ENCODE measurements at places on chromosomes 2 and 18.

DNA sequence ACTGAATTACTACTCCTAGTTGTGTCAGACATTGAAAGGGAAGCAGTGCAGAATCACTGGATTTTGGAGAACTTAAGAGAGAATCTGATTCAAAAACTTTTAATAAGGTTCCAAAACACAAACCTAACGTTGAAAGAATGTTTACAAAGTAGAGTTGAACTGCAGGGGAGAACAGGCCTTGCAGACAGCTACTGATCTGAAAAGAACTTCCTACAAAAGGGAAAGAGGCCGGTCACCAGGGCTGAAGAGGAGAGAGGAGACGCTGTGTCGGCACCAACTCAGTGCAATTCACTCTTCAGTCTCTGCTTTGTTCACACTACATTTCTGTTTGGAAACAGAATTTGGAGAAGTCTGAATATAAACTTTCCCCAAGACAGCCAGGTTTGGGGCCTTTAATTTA is 124.0 kb downstream of the GAREM1 start:
- DNase-seq: no peak

- DNase-seq: peak; percentile 53
Measured at GRCh38 chr2:12931186-12931844, 214.6 kb downstream of the TRIB2 start.

- peak; percentile 90 for DNase-seq
Measured at GRCh38 chr2:70070542-70071268, 16.6 kb upstream of the PCBP1 start.

GRCh38 chr2:26136451-26136850 is 36.4 kb upstream of the GAREM2 start:
- DNase-seq: no peak

GRCh38 chr2:151251012-151251411 is 10.7 kb downstream of the RBM43 start:
- DNase-seq: no peak

- no peak for DNase-seq
Measured at GRCh38 chr18:22043837-22044236, 125.6 kb upstream of the GATA6 start.

- no peak for DNase-seq
Measured at GRCh38 chr18:52391810-52392559, 52.0 kb downstream of the DCC start.

GRCh38 chr2:24454294-24454693 is 36.8 kb upstream of the NCOA1 start:
- no peak for DNase-seq
